ENCODE measurements at places on chromosomes 12 and 14.
A peak's percentile ranks its signal among the peaks of the same experiment; 100 is the strongest.

GRCh38 chr14:104499784-104500760, 79.5 kb upstream of the C14orf180 start:
- DNase-seq = no peak

GRCh38 chr14:33510063-33510481, 440.8 kb downstream of the EGLN3 start:
- no peak for DNase-seq

GRCh38 chr14:20278414-20278813, 27.3 kb downstream of the TTC5 start:
- DNase-seq = no peak

- DNase-seq = no peak
These were observed 60.7 kb downstream of the SPPL3 start for GRCh38 chr12:120843472-120843871.

GRCh38 chr14:42994051-42994736, 1387.5 kb downstream of the LRFN5 start:
- peak; percentile 80 for DNase-seq

DNA sequence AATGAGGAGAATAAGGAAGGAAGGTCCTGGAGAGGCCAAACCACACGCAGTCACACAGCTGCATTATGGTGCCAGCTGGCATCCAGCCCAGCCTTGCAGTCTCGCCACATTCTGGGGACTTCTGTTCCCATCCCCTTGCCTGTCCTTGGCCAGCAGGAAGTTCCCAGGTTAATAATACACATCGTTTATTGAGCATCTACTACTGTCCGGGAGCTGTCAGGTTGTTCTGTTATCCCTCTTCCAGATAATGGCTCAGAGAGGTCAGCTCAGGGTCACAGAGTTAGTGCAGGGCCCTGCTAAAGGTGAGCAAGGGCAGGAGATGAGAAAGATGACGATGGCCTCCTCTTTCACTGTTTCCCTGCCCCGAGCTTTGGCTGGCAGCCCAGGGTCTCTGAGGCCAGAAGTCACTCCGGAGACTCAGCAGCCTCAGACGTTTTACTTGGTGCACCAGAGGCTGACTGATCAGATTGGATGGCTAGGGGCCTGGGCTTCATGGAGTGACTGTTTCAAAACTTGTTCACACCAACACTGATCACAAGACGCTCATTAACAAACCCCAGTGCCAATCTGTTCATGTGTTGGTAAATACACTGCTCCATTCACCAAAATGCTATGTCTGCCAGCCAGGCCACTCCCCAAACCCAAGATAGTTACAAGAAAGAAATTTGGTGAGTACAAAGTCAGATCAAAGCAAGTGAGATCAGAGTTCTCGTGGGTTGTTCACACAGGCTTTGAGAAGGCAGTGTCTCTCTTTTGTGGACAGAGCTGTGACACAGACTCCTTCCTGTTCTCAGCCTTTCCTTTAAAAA, 79.2 kb downstream of the B4GALNT3 start:
- DNase-seq = no peak

DNA sequence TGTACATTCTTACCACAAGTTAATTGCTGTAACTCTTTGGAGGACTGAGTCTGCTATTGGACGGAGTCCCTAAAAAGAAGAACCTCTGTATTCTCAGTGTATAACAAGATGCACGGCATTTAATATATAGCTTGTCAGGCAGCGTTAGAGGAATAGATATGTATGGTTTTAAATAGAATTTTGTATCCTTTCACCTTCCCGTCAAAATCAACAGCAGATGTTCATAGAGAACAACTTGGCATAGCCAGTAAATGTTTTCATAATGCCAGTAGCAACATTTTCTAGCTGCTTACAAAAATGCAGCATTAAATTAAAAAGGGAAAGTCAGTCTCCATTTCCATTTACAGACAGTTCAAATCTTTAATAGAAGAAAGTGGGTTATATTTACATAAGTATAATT, 6.8 kb downstream of the SCYL2 start:
- no peak for DNase-seq

DNA sequence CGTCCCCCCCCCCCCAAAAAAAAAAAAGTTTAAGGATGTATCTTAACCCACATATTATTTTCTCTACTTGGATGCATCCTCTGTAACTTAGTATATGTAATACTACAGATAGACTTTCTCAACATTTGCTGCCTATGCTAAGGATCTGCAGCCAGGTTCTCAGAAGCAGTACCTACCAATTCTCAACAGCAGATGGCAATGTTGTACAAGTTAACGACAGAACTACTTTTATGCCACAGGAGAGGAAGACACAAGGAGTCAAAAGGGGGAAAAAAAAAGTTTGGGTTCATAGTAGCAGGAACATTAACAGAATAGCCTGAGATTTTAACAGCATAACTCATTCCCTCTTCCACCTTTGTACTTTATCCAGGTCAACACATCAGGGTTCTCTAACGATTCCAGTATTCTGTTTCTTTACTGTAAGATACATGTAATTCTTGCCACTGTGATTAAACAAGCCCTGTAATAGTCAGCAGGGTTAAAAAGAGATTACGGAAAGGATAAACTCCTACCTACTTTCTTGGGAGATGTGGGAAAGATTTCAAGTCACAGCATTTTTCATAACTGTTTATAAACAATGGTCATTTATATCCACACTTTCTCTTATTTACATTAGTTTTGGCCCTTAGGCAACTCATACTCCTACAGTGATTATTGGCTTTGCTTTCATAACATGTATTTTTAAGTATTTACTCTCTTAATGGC, 5.7 kb upstream of the NEK9 start:
- DNase-seq = no peak

DNA sequence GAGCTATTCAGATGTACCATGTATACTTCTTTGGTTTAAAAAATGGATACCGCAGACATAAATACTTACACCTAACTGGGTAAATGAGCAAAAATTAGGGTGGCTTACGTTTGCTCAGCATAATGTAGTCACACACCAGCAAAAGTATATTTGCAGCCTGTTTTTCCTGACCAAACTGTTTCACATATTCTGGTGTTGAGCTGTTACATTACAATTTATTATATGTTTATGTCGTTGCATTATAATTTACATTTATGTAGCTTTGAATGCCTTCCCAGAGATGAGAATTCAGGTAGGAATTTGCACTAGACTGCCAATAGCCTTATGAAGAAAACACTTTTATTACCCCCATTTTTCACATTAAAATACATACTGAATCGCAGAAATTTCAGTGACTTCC, 183.3 kb downstream of the PTPRO start:
- no peak for DNase-seq
